Activated CD8-positive, alpha-beta memory T cell treated with anti-CD3 and anti-CD28 coated beads for 48 hours (primary cell): ENCODE measurements at places on chromosomes 1 and 21.

DNA sequence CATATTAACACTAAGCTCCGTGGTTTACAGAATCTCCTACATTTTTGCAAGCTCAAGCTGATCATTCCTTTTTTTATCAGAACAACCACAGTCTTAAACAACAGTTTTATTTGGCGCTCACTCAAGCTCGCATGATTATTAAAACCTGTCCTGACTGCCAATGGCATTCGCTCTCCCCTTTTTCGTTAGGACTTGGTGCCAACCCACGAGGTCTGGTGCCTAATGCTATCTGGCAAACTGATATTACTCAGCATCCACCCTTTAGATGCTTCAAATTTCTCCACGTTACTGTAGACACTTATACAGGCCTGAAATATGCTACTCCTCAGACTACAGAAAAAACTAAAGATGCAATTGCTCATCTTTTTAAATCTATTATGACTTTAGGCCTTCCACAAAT, 23.0 kb upstream of the ITLN1 start:
- DNase-seq, result no peak

- DNase-seq, result peak; percentile 84
Observed at GRCh38 chr1:28518000-28518744, 12.3 kb downstream of the RCC1 start.

GRCh38 chr1:69410893-69411292, 156.8 kb upstream of the LRRC7 start:
- DNase-seq, result no peak

DNA sequence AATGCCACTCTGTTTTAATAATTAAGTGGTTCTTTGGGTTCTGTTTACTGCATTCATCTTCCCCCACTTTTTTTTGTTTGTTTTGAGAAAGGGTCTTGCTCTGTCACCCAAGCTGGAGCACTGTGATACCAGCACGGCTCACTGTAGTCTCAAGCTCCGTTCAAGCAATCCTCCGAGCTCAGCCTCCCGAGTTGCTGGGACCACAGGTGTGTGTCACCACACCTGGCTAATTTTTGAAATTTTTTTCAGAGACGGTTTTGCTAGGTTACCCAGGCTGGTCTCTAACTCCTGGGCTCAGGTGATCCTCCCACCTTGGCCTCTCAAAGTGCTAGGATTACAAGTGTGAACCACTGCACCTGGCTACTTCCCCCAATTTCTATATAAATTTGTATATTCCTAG, 29.3 kb downstream of the KPNA6 start:
- no peak for DNase-seq

DNA sequence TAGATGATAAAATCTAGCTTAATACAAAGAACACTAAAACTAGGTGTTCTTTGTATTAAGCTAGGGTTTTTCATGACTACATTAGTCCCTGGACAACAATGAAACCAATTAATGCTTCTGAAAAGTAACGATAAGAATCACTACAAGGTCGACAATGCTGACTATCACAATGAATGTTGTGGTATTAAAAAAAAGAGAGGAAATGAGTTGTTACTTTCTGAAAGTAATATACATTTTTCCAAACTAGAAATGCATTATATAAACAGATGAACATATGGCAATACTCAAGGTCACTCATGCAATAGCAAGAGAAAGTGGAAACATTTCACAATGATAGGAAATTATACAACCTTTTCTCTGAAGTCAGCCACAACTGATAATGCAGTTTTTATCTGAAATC, 19.0 kb downstream of the DPH5 start:
- no peak for DNase-seq

- DNase-seq, result no peak
Observed at GRCh38 chr1:14165371-14165801, 433.1 kb upstream of the KAZN start.

DNA sequence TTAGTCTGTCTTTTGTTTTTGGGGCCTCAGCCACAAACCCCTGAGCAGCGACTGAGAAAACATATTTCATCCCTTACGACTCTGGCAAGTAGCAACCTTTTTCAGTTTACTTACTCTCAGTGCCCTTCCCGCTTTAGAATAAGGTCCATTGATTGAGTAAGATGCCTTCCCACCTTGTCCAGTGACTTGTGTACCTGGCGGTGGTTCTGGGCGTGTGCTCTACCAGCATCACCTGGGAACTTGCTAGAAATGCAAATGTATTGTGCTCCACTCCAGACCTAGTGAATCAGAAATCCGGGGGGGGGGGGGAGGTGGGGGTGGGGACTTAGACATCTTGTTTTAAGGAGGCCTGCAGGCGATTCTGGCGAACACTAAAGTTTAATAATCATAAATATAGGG, 72.1 kb downstream of the S1PR1 start:
- no peak for DNase-seq

DNA sequence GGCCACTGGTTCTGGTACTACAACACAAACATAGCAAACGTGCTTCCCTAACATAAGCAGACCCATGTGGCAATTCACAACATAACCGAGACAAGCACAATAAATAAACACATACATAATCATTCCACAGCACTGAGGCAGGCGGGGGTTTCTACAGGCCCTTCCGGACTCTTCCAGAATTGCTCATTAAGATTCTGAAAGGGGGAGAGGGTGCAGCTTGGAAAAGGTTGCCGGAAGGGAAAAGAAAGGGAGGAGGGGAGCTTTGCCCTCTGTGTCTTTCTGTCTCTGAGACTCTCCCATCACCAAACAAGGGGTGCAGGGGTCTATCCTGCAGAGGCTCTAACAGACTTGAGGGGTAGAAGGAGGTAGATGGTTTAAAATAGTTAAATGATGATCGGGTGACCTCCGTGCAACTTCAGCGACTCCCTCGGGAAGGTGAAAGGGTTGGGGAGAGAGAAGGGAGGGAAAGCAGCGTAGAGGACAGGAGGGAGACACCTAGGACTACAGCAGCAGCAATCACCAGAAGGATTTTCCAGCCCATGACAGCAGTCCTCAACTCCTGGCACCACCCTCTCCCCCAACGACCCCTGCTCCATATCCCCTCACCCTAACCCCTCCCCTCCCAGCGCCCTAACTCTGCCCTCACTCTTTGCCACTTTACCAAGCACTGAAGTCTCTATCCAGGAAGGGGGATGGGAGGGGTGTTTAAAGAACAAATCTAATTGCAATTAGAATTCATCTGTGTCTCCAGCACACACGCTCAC, 365.5 kb upstream of the ESRRG start:
- DNase-seq, result no peak

DNA sequence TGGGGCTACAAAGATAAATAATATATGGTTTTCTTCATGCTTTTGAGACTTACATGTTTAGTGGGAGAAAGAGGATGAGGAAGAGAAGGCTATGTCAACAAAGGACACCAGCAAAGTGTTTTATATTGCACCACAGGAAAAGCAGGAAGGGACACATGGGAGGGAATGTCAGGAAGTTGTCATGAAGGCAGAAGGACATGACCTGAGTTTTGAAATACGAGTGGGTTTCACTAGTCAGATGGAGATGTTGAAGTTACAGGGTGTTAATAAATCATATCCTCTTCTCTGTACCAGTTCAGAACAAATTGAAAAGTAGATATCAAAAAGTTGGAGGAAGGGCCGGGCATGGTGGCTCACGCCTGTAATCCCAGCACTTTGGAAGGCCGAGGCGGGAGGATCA, 18.2 kb upstream of the AGO1 start:
- no peak for DNase-seq

DNA sequence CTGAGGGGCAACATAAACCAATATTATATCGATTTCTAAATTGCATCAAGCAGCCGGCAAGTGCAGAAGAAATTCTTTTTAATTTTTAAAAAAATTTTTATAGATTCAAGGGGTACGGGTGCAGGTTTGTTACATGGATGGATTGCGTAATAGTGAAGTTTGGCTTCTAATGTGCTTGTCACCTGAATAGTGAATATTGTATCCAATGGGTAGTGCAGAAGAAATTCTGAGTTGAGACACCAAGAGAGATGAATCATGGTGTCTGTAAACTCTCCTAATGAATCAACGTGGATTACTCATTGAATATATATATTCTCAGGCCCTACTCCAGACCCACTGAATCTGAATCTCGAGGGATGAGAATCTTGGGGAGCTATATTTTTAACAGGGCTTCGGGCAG, 253.7 kb upstream of the FOXD3 start:
- DNase-seq, result no peak

GRCh38 chr1:165717918-165718515, 19.7 kb upstream of the ALDH9A1 start:
- DNase-seq, result no peak

- no peak for DNase-seq
Observed at GRCh38 chr1:98842241-98842640, 162.4 kb downstream of the PLPPR5 start.

GRCh38 chr1:111976332-111976731, 13.1 kb downstream of the KCND3 start:
- no peak for DNase-seq

GRCh38 chr1:93023281-93023680, 55.8 kb upstream of the MTF2 start:
- no peak for DNase-seq

DNA sequence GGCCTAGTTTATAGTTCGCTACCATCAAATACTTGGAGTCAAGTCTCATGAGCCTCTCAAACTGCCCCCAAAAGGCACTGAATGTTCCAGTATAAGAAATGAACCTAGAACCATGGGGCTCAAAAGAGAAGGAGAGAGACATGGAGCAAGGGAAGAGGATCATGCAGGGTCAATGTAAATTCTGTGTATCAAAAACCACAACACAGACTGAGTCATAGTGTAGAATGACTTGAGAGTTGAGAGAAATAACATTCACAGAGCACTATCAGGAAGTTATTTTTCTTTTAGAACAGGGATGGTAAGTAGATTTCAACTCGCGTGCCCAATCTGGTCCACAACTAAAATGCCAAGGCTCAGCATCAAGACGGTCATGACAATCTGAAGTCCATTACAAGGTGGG, 59.8 kb downstream of the GNG12 start:
- DNase-seq, result no peak

- DNase-seq, result no peak
Observed at GRCh38 chr1:212228591-212229119, 56.6 kb upstream of the PPP2R5A start.

DNA sequence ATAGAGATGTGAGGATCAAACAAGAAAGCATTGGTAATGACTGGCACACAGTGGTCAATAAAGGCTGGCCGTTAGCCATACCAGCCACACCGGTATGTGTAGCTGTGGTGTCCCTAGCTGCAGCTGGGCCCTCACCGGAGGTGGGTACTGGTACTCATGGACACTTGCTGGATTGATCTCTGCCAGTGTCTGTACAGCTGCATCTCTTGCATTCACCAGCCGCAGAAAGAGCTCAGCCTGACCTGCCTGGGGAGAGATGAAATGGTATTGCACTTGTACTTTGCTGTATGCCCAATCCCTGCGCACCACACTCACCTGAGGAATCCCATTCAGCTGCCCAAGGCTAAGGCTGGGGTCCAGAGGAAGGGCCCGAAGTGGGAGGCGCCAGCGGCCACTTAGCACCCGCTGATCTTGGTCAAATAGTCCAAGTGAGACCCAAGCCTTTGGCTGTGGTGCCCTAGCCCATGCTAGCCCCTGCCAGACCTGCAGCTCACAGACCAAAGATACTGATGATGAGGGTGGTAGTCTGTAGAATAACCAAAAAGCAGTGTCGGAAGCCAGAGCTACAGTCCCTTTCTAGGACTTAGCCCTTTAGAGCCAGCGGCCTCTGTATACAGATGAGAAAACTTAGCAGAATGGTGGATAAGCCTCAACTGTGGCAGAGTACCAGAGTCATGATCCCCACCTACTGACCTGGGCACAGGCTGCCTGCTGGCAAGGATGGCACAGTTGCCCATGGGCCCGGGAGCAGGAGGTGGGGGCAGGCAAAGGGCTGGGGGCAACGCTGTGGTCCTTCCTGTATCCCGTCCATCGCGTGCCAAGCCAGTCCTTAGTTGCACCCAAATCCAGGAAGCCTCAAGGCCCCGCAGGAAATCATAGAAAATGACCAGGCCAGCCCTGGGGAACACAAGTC, 3.0 kb downstream of the CCDC17 start:
- no peak for DNase-seq

- DNase-seq, result no peak
Observed at GRCh38 chr1:234543442-234544086, 64.6 kb upstream of the TARBP1 start.

DNA sequence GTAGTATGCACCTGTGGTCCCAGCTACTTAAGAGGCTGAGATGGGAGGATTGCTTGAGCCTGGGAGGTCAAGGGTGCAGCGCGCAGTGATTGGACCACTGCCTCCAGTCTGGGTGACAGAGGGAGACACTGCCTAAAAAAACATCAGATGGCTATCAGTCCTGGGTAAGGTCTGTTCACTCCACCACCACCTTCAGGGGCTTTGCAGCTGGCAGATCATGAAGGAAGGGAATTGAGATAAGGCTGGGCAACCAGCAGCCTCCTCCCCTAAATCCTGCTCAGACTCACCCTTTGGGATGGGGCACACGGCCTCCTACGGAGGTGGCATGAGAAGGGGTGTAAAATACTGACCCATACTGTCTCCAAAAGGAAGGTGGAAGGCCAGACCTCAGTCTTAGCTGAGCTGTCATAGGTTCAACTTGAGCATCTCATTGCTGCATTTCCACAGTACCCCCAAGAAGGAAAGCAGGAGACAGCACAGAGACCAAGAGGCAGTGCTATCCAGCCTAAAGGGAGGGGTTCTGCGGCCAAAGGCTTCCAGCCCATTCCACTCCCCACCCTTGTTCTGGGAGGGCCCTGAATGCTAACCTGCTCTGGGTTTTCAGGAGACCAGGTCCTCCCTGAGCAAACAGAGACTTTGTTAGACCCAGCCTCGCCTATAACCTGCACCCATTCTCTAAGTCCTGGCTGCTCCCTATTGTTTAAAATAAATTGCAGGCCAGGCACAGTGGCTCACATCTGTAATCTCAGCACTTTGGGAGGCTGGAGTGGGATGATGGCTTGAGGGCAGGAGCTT, 13.7 kb downstream of the SLC45A3 start:
- no peak for DNase-seq

GRCh38 chr21:34838956-34839820, 170.4 kb downstream of the CLIC6 start:
- DNase-seq, result no peak

DNA sequence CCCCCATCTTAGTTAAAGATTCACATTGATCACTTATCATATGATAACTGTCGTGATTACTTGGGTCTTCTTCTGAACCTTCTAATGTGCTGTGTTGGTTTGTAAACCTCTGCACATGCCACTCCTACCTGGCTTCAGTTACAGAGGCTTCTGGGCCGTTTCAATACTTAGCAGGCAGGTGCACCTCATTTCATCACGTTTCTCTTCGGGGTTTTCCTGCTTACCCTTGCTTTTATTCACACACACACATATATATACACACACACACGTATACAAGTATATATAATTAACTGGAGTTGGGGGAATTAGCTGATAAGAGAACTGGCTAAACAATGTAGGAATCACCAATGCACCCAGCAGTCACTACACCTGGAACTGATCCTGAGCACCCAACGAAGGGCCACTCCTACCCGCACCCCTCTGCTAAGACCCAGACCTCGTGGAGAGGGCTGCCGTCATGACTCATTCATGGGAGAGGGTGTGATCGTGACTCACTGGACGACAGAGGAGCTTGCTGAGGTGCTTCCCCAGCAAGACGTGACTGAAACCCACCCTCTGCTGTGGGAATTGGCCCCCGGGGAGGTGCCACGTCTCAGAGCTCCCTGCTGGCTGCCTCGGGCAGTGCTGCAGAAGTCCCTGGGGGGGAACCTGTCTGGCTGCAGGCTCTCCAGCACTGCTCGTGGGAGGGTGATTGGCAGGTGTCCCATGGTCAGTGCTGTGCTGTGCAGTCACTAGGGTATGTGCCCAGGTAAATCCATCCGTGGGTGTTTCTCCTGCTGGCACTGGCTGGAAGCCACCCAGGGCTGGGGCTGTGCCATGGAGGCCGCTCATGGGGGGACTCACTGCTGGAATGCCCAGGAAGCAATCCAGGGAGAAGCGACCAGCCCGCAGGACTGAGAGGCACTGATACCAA, 166.6 kb downstream of the DYRK1A start:
- peak; percentile 14 for DNase-seq

GRCh38 chr1:226051365-226051764, 11.2 kb upstream of the H3-3A start:
- no peak for DNase-seq
